ENCODE measurements at places on chromosomes 5 and 9. TPM values are rescaled to one million over a fixed set of nuclear protein-coding genes. Genes with fewer than 3 reads are reported as not detected.

GRCh38 chr9:103397868-103398600, 402.9 kb downstream of the CYLC2 start:
- DNase-seq = no peak

DNA sequence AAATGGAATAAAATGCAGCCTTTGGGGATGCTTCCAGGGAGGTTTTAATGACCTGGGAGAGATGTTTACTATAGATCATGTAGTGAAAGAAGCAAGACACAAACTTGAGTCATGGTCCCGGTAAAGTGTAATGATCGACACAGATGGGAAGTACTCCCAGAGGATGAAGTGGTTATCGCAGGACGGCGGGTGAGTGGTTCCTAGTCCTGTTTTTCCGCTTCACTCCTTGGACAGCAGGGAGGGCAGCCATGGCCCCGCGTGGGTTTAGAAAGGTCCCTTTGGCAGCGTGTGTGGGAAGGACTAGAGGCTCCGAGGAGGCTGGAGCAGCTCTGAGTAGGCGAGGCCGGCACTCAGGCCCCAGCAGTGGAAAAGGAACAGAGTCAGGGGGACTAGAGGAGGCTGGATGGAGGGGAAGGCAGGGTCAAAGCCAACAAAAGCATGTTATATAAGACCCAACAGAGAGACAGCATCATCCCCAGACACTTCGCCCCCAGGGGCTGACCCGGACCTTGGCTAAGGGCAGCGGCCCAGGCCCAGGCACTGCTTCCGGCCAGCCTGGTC, 49.2 kb upstream of the STXBP1 start:
- no peak for DNase-seq

Gene ESM1
- 13.7 TPM for total RNA-seq

- DNase-seq = no peak
These were observed 7.9 kb downstream of the GABBR2 start for GRCh38 chr9:98700801-98701200.

GRCh38 chr9:133141833-133142595, 21.0 kb upstream of the RALGDS start:
- no peak for DNase-seq

GRCh38 chr9:133002147-133003070, 23.9 kb downstream of the GFI1B start:
- no peak for DNase-seq

GRCh38 chr9:90659650-90660364, 17.2 kb upstream of the DIRAS2 start:
- no peak for DNase-seq

- no peak for DNase-seq
These were observed 11.9 kb downstream of the TNFAIP8 start for GRCh38 chr5:119367502-119368237.

Gene TNFSF15
- 4.3 TPM for total RNA-seq

Gene IFNK
- 2.4 TPM for total RNA-seq

DNA sequence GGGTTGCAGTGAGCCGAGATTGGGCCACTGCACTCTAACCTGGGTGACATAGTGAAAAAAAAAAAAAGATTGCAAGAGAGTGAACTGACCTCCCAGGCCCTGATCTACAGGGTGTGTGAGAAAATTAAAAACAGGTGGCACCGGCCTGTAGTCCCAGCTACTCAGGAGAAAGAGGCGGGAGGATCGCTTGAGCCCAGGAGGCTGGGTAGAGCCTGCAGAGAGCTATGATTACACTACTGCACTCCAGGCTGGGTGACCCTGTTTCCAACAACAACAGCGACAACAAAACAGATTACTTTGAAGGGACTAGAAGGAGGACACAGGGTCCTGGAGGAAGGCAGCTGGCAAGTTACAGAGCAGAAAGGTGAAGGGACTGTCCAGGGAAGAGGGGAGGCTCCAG, 42.2 kb upstream of the FABP6 start:
- no peak for DNase-seq

- no peak for DNase-seq
These were observed 45.0 kb downstream of the COL23A1 start for GRCh38 chr5:178545176-178545575.

- DNase-seq = no peak
These were observed 23.6 kb upstream of the CAST start for GRCh38 chr5:96638561-96638960.

Gene KCNV2
- total RNA-seq = 1.4 TPM

Gene APC
- total RNA-seq = 41.9 TPM

DNA sequence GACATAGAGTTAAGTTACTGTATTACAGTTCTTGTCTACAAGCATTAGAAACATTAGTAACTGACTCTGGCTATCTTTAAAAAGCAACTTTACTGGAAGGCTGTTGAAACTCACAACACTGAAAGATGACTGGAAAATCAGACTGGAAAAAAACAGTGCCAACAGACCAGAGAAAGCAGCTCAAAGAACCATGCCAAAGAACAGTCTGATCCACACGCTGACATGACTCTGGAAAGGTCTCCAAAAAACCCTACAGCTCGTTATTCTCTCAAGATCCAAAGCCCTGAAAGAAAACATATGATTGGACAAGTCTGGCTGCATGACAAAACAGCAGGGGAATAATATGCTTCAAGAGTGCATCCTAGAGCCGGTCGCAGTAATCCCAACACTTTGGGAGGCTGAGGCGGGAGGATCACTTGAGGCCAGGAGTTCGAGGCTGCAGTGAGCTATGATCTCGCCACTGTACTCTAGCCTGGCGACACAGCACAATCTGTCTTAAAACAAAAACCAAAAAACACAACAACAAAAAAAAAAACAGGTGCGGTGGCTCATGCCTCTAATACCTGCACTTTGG, 5.6 kb downstream of the GOLPH3 start:
- DNase-seq = peak; percentile 38

Gene ZDHHC11B
- 4.3 TPM for total RNA-seq

Gene IL4
- not detected for total RNA-seq

DNA sequence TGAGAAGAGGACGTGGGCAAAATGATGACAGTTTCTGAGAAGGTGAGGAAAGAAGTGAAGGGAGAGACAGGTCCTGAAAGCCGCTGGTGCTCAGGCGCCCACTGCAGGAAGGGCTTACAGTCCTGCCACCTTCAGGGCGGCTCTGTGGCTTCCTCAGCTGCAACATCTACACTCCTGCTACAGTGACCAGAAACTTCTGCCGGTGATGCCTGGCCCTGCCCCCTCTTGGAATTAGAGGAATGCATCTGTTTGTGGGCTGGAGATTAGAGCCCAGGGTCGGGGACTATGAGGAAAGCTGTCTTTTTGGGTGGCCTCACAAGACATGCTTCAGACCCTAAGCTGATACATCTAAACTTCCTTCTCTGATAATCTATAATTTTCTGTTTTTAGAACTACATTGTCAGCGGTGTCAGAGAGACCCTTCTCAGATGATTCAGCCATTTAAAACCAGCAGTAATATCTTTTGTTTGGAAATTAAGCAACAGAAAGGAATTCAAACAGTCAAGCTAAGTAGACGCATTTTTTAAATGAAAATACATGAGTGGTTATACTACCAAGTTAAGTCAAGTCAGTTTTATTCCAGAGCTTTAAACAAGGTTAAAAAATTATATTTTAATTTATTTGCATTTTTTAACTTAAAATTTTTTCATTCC, 30.4 kb downstream of the PRDM6 start:
- DNase-seq = peak; percentile 55

- DNase-seq = no peak
These were observed 26.8 kb upstream of the LURAP1L start for GRCh38 chr9:12748016-12748415.

DNA sequence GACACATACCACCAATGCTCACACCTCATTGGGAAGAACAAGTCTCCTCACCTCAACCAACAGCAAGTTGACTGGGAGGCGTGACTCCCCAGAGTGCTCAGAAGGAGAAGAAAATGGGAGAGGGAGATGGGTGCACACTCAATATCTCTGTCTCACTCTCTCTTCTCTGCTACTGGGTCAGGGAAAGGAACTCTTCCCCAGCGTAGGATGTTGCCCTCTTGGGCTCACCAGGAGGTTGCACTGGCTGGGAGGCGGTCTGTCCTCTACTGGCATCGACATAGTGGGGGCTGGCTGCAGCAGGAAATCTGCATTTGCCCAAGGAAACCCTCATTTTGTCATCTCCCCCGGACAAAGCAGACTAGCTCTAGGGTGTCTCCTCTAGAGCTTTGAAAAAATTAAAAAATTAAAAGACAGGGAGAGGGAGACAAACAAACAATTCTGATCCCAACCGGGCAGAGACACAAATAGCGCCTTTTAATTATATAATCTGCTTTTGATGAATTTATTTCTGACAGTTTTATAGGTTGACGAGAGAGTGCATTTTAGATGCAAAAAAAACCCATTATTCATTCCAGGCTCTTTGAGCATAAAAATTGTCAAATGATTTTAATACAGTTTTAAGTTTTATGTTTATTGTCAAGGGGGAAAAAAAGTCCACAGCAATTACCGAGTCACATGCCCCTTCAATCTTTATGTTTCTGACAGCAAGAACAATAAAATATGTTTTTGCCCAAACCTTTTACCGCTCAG, 179.3 kb upstream of the MVB12B start:
- no peak for DNase-seq

DNA sequence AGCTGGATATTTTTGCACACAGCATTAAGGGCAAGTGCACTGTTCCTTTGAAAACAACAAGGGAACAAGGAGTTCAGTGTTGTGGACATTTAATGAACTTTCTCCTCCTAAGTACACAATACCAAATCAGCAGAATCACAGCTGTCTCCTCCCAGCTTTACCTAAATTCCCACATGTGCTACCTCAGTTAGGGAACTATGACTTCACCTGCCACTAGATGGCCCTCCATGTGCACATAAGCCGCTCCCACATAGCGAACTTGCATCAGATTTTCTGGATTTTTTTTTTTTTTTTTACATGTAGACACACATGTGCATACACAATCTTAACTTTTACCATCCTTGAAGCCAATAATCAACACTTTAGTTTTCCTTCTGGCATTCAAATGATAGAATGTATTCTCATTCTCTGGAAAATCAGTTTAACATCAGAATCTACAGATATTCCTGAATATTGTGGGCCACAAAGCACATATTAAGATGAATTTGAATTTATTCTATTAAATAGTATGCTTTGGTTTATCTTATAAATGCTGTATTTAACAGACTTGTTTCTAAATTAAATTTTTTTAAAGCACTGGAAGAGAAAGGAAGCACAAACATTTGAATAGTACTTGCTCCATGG, 123.6 kb downstream of the PALM2AKAP2 start:
- DNase-seq = peak; percentile 76

- DNase-seq = no peak
These were observed 13.7 kb downstream of the IRX4 start for GRCh38 chr5:1868886-1869475.

Gene SAPCD2
- total RNA-seq = 2.6 TPM

Gene SLC34A3
- total RNA-seq = not detected

DNA sequence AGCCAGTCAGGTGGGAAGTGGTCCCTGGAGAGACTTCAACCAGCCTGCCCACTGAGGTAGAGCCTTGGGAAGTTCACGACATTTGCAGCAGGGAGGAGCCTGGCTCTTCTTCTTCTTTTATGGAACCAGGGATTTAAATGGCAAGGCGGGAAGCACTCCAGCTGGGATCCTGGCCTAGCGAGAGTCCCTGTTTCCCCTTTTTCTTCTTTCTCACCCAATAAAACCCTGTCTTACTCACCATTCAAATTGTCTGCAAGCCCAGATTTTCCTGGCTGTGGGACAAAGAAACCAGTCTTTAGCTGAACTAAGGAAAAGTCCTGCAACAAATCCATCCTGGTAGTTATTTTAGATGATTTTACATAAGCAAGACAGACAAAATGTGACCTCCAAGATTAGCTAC, 503.7 kb downstream of the CDH10 start:
- peak; percentile 61 for DNase-seq

DNA sequence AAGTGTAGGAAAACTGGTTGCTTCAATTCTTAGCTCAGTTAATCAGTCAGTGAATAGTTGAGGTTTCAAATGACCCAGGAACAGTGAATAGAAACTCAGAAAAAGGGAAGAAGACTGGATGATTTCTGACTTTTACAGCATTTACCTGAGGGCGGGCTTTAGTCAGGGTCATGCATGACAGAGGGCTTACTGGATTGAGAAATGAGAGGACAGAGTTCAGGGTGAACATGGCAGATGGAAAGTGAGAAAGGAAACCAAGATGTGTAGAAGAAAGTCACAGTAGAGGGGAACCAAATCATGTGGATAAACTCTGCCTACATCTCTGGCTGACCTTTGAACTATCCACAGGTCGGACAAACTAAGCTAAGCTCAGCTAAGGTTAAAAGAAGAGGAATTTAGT, 596.0 kb downstream of the SEMA5A start:
- DNase-seq = no peak

DNA sequence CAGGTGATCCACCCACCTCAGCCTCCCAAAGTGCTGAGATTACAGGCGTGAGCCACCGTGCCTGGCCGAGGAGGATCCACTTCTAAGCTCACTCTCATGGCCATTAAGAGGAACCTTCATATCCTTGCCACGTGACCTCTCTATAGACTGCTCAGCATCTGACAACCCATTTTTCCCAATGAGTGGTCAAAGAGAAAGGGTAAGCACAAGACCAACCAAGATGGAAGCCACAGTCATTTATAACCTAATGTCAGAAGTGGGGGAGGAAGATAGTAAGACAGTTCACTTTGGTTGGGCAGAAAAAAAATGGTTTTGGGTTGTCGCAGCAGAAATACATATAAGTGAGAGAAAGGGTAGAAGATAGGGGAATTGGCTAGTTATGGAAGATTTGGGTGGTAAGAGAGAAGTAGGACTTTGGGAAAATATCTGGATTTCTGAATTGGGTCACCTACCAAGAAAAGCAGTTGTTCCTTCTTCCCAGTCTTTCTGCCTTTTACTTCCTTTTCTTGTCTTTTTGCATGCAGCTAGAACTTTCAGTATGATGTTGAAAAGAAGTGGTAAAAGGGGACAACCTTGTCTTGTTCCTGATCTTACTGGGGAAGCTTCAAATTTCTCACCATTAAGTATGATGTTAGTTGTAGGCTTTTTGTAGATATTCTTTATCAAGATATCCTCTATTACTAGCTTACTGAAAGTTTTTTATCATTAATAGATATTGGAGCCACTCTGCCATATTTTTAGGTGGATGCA, 15.6 kb downstream of the SNX2 start:
- DNase-seq = no peak

DNA sequence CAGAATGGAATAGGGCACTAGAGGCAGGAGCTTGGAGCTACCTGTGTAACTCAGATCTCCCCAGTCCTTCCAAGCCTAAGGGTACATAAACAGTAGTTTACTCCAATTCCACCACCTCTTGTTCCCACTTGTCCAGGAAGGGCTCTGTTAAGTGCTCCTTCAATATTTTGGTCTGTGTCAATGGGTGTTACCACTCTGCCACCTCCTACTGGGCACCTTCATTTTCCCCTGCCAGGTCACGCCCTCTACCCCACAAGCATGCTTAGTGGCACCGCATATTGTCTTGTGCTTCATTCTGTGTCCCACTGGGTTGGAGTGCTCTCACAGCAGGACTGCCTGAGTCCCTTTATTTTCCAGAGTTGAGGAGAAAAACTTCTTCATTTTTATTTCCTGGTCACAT, 459.8 kb downstream of the ARHGEF28 start:
- no peak for DNase-seq

Gene TIMD4
- total RNA-seq = 0.48 TPM

Measured in umbilical cord (tissue), 2 donors.